ENCODE measurements at places on chromosomes 3 and 15.

DNA sequence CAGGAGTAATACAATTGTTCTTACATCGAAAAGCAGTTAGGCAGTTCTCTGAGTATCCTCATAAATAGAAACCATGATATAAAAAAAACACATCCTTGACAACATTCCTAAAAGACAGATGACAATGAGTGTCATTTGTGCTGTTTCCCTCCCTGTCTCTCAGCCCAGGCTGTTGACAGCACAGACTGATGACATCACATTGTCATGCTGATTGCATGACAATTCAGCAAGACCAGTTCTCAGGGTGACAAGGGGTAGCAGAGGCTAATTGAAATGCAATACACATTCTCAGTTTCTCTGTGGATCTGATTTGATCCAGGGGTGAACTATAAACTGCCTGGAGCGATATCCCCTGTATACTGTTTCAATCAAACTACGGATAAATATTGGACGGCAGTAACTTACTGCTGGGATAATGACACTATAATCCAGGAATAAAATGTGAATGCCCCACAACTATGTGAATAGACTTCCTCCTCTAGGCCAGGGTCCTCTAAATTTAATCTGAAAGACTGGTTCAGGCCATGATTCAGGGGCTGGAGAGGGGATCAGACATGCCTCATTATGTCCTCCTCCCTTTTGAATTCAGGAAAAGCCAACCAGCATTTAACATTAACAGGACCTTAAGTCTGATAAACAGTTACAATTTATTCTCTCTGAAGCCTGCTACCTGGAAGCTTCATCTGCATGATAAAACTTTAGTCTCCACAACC, 16.7 kb upstream of the EIF1B start:
- peak; percentile 17 for DNase-seq

DNA sequence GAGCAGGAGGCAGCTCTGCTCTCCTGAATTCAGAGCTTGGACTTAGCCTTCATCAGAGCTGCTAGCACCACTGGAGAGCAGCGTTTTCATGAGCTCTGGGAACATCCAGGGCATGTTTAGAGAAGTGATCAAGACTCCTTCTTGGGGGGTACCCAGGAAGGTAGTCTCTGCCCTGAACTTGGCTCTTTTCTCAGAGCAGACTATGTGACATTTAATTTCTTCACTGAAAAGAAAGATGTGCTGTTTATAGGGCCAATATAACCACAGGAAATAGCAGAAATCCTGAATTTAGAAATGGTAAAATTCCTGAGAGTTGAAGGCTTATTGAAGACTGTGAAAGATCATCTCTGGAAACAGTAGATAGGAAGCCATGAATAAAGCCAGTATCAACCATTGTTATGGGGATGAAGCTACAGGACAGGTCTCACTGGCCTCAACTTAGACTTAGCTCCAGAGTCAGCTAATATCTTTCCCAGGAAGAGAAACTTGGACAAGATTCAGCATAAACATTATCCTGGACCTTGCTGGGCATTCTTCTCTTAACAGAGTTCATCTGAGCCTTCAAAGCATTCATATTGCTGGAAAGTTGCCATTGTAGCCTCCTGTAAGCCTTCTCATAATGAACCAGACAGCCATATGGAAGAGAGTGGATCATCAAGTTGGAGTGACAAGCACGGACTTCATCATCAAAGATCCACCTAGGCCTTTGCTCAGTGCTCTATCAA, 386.6 kb upstream of the THBS1 start:
- DNase-seq = no peak

GRCh38 chr15:37900326-37901221, 33.9 kb upstream of the TMCO5A start:
- no peak for DNase-seq

GRCh38 chr15:85168642-85169173, 187.1 kb downstream of the PDE8A start:
- DNase-seq = peak; percentile 17

DNA sequence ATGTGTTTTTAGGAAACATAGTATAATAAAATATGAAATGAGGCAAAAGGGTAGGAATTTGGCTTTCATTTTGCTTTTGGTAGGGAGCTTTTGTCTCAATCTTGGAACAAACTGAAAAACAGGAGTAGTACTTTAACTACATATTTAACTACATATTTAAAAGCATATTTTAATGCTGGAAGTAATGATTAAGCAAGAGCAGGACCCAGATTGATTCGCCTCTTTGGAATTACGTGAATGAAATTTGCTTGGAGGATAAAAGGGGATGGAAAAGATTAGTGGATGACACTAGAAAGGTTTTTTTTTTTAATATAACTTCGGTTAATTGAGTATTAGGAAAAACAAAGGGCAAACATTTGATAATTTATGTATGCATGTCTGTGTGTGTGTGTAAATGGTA, 11.2 kb upstream of the TMEM212 start:
- no peak for DNase-seq

DNA sequence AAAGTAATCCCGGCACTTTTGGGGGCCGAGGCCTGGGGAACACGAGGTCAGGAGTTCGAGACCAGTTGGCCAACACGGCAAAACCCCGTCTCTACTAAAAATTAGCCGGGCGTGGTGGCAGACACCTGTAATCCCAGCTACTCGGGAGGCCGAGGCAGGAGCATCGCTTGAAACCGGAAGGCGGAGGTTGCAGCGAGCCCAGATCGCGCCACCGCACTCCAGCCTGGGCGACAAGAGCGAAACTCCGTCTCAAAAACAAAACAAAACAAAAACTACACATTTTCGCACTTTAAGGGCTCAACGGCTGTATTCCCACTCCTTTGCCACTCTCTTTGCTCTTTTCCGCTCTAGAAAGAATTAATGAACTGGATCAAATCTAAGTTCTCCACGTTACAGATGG, 763 bp upstream of the TRNT1 start:
- DNase-seq = no peak

- DNase-seq = peak; percentile 68
Observed at GRCh38 chr15:73838831-73839426, 34.4 kb upstream of the TBC1D21 start.

DNA sequence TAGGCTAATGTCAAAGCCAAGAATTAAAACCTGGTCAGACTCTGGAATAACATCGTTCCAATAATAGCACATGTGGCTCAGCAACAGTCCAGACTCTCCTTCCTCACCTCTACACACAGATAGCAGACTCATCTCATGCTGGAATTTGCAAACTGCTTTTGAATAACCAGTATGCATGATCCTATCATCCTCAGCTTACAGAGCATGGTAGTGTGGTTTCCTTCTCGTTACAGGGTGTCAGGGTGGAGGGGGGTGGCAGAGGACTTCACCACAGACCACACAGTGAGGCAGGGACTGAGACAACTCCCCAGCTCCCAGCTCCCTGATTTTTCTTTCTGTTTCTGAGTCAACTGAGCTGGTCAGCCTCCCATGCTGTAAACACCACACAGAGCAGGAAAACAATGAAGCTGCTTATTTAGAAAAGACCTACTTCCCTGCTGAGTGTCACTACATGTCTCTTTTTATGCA, 101.6 kb downstream of the RPL22L1 start:
- no peak for DNase-seq

GRCh38 chr3:145815707-145816413, 345.1 kb downstream of the PLOD2 start:
- DNase-seq = no peak

DNA sequence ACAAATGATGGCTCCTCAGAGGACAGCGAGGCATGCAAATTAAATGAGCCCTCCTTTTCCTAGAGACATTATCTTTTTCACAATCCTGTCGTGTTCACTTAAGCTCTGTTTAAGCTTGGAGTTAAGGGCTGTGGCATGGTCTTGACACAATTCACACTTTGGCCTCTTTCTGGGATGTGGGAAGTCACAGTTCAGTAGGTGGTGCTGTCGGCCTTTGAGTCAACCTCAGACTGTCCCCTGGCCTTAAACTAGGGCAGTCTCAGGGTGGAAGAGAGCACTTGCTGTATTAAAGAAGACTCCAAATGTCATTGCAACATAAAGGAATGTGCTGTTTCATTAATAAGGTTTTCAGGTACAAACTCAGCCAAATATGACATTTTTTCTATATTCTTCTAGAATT, 351.0 kb downstream of the MCTP2 start:
- DNase-seq = no peak

DNA sequence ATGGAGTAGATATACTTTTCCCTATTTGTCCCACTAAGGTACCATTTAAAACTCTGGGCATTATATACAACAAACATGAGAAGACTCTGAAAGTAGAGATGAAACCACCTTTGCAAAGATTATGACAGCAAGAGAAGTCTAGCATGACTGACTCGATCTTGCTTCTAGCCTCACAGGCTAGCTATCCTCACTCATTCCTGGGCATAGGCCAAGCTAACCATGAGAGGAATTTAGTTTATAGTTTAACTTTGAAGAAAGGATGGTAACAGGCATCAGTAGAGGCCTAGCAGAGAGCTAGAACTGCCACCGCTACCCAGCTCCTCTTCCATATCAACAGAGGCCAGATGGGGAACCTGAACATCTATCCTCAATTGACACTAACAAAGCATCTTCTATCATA, 63.5 kb upstream of the FSIP1 start:
- DNase-seq = no peak

- DNase-seq = no peak
Observed at GRCh38 chr3:169150920-169151319, 512.6 kb downstream of the MECOM start.

DNA sequence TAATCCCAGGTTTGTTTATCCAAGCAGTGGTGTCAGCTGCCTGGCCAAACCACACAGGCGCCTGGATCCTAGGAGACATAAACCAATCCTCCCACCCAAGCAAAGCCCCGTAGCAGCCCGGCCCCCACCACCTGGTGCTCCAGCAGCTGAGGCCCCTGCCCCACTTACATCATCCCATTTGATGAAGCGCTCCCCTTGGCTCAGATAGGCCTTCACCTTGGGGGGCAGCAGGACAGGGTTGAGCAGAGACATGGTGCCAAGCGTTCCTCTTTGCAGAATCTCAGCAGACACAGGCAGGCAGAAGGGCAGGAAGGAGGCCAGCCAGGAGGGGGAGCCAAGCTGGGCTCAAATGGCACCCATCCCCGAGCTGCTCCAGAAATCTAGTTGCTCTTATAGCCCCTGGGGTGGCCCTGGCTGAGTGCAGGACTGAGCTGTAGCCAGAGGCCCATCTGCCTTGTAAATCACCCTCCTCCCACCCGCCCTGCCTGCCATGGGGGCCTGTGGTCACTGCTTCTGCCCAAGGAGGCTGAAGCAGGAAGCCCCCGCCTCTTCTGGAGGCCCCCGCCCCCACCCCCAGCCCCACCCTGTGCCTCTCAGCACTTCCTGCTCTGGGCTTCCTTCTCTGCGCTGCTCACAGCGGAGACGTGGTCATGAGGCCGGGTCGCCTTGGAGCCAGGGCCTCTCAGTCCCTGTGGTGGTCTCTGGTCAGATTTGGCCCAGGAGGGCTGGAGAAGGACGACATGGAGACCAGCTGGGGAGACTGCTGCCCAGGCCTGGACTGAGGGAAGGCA, at the start of gene PLCB2:
Gene PLCB2, minus strand, starts transcription at position 515 of the 791 bp plus-strand sequence. Its CDS starts 263 bp downstream, at position 252.
- peak; percentile 52 for DNase-seq

GRCh38 chr15:48331796-48332641, 790 bp downstream of the DUT start:
- peak; percentile 49 for DNase-seq

DNA sequence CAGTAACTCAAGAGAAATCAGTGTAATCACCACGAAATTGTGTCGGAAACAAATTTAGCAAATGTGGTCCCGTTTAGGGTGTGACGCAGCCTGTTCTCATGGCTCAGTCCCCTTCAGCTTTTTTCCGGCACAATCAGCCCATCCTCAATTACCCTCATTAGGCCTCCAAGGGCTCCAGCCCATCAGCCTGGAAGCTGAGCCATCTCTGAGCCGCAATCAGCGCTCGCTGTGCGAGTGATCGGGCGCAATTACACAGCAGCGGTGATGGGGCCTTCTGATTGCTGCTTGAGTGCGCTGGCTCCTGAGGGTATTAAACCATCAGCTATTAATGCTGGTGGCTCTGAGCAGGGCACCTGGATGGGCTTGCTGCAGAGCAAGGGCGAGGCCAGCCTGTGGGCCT, 55.6 kb downstream of the PLXNA1 start:
- DNase-seq = no peak

DNA sequence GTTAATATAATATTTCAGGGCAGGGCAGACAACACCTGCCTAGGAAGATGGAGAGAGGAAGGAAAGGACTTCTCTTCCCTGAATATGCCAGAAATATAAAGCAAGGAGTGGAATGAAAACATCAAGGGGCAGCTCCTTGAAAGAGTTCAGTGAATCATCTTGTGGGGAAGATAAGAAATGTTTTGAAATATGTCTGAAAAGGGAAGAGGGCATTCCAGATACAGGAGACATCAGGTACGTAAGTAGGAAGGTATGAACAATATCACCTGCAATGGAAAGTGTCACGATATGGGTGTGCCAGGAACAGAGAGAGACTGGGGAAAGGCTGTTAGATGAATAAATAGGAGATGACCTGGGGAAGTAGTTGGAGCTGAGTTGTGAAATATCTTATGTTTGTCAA, 75.8 kb upstream of the WDR72 start:
- DNase-seq = no peak

- DNase-seq = no peak
Observed at GRCh38 chr3:13365390-13366379, 54.4 kb downstream of the NUP210 start.

DNA sequence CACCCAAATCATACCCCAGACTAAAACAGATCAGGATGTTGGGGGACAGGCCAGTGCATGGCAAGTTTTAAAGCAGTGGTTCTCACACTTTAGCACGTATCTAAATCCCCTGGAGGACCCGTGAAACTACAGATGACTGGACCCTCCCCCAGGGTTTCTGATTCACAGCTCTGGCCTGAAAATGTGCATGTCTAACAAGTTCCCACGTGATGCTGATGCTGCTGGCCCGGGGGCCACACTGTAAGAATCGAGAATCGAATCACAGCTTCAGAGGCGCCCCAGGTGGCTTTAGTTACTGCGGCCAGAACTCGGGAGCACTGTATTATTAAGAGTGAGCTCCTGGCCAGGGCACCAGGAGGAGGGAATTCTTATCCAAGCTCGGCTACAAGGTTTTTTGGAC, 11.6 kb downstream of the ADAMTS17 start:
- DNase-seq = no peak

DNA sequence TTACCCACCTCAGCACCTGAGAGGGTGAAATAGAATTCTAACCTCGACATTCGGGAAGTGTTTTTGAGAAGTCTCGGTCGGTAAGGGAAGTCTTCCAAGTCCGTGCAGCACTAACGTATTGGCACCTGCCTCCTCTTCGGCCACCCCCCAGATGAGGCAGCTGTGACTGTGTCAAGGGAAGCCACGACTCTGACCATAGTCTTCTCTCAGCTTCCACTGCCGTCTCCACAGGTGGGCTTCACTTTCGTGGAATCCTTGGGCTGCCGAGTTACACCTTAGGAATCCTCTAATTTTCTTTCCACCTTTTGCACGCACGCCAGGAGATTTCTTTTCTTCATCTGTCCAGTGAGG, 775 bp downstream of the CCNDBP1 start:
- no peak for DNase-seq

DNA sequence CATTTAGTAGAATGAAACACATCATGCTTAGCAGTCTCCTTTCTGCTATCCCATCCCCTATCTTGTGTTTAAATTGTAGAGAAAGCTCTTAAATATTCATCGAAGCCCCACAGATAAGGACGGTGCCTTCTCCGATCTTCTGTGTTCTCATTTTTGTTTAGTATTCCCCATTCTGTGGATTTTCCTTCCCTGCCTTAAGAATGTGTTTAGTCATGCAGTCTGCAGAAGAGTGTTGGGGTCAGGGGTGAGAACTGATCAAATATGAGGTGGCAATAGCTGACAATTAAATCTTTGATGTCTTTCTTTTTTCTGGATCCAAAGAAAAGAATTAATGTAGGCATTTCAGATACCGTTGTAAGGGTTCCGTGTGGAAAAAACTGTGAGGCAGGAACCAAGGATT, 9.3 kb upstream of the ANKUB1 start:
- no peak for DNase-seq
